ENCODE measurements at places on chromosomes 4 and X.

GRCh38 chr4:168694667-168695066 is 197.8 kb downstream of the PALLD start:
- DNase-seq, result no peak

DNA sequence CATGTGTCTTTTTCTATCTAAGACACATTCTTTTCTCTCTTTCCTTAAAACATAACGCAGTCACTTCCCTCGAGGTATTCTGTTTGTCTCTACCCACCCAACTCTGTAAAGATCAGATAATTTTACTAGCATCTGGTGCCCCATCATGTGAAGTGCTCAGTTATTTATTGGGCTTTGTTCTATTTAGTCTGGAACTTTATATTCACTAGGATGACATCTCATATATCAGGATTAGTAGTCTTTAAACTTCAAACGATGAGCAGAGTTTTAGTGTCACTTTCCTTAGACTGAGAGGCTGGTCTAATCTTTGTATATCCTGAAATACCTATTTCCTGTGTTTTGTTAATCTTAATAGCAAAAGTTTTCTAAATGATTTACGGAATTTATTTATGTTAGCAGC is 445.5 kb upstream of the NDST3 start:
- no peak for DNase-seq

GRCh38 chrX:152202886-152203285 is 64.5 kb upstream of the MAGEA10 start:
- DNase-seq, result no peak

DNA sequence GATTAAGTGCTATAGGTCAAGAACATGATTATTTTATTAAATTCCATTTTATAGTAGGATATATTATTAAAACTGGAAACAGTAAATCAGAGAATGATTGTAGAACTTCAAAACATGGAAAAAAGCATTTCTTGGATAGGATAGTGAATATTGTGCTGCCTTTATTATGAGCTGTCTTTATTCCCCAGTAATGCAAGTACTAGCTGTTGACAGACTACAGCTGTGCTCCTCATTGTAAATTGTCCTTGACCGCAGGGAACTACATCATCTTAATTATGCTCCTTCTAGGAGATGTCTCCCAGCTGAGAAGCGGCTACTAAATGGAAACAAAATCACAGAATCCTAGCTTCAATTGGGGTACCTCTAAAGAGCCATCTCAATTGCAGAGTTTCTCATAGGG is 1457.2 kb upstream of the PCDH7 start:
- DNase-seq, result no peak

GRCh38 chr4:124833831-124834505 is 121.4 kb upstream of the ANKRD50 start:
- DNase-seq, result no peak

- DNase-seq, result no peak
Measured at GRCh38 chrX:101409043-101409442, 1.0 kb downstream of the HNRNPH2 start.

DNA sequence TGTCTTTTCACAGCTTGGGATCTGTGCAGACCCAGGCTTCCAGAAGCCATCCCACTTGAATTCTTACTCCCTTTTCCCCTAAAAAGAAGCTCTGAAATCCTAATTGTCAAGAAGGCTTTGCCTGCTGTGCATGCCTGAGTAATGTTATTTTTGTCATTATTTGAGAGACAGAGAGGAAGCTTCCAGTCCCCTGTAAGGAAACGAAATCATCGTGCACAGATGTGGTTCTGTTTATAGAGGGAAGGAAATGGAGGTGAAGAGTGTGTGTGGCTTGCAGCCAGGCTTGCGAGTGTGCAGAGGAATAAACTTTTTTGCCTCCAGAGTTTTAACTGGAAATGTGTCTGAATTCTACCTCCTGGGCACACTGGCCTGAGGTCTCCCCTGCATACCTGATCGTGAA is 70.2 kb downstream of the TBL1X start:
- DNase-seq, result peak; percentile 8

GRCh38 chr4:159374749-159375530 is 272.1 kb downstream of the RAPGEF2 start:
- no peak for DNase-seq

DNA sequence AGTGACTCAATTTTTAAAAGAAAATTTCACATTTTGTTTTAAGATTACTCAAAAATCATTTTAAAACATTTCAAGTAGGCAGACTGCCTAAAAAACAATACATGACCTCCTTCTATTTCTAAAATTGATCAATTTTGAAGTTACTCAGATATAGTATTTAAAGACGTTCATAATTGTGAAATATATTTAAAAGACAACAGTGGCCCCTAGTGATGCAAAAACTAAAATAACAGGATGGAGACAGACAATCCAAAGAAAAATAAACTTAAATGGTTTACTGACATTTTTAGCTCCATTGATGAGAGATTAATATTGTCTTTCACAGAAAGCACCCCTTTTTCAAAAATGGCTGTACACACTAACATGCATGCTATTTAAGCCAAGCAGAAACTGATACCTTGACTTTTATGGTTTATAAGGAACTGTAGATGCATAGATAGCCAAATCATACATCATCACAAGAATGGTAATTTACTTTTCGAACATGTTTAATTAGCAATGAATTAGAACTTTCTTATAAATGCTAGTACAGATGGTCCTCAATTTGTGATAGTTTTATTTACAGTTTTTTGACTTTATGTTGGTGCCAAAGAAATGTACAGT is 69.8 kb upstream of the FAT4 start:
- DNase-seq, result peak; percentile 21

- DNase-seq, result peak; percentile 21
Measured at GRCh38 chrX:119757979-119758730, at the start of gene SOWAHD. SOWAHD (plus strand) TSS chrX:119758588; CDS start chrX:119758668, 80 bp downstream.

All from hematopoietic multipotent progenitor cell treated with erythropoietin and hydrocortisone succinate and interleukin-3 and kit ligand, for 4 days (in vitro differentiated cells).